ENCODE measurements at places on chromosomes 3 and 15.

DNA sequence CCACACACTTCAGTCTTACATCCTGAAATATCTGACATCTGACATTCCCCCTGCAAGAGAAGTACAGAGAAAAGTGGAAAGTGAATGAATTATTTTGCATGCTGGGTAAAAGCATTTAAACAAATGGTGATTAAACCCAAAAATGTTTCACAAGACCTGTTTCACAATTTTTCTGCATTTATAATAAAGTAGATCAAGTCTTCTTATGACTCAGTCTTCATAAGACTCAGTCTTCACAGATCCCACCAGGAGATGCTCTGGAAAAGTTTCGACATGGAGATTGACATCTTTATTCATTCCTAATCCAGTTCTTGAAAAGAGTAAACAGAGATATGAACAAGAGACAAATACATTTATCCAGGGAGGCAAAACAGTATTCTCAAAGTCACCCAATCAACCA, 13.2 kb upstream of the EDC3 start:
- no peak for DNase-seq

DNA sequence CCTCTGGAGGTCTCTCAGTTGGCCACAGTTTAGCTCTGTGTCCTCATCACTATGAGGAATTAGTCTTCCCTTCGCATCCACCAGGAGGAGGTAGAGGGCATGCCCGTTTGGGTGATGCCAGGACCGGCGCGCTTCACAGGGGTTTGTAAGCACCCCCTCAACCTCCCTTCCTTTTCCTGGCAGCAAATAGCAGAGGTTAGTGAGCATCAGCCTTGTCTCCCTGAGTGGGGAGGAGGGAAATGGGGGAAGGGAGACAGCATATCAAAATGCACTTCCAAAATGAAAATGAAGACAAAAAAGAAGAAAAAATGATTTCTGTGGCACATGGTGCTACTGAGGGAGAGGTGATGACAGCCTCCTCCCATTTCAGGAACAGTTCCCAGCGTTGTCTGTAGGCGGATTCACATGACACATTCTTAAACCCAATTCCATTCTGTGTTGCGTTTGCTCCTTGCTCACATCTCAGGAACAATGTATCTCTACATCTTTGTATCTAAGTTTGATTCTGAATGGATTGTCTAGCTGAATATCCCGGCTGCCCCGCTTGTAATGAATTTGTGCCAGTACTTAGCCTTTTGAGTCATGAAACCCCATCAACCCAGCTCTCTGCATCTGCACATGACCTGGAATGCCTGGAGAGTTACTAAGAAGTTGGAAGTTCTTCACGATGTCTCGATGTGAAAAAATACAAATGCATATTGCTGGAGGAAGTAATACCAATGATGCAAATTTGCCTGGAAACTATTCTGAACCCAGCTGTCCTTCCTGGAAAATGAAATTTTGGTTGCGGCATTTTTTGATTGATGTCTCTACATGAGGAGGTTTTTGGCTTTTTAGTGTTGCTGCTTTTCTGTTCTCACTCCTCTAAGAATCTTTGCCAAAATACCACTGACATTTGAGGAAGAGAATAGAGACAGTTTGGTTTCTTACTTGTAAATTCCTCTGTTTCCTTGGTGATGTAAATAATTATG, 45.2 kb downstream of the TYRO3 start:
- peak; percentile 86 for DNase-seq

DNA sequence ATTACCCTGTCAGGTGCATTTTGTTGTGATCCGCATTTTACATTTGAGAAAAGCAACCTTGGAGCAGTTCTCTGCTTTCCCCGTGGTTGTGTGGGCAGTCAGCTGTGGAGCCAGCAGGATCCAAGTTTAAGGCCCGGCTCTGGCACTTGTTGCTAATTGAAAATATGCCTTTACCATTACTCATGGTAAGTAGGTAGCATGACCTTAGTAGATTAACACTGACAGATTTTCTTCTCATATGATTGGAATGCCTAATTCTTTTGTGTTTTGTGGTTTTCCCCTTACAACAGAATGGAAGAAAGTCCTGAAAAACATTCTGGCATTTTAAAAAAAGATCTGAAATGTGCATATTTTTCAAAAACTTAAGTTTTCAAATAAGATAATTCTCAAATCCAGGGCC, 246.5 kb upstream of the LRRN1 start:
- DNase-seq = peak; percentile 66

- DNase-seq = peak; percentile 84
Measured at GRCh38 chr3:45055411-45056143, 29.5 kb downstream of the CLEC3B start.

DNA sequence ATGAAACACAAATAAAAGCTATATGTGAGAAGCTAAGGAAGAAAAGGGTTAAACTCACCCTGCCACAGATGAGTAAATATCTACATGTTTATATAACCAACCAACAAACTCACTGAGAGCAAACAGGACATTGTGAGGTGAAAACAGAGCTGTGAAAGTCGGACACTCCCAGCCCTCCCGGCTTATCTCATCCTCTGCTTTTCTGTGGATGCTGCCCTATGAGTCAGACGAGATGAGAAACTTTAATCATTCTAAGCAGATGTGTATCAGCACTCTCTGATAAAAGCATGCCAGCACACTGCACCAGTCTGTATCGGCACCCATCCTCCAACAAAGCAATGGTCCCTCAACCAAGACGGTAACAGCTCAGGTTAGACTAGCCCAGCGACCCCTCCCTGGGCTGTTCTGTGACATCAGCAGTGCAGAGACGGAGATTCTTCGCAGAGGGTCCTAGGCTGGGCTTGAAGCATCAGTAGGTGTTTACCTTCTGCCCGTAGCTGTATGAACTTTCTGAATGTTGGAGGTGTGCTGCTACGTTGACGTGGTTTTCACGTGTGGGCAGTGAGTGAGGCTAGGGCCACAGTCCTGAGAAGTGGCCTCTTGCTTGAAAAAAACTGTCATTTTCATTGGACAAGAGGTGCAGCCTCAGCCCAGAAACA, 119.8 kb upstream of the ALDH1A3 start:
- DNase-seq = peak; percentile 65

GRCh38 chr3:38121451-38121831, 15.5 kb downstream of the ACAA1 start:
- DNase-seq = no peak
